ACHN (cell line): ENCODE measurements at places on chromosomes 7 and 10.

- no peak for DNase-seq
These were observed 58.3 kb downstream of the ST7 start for GRCh38 chr7:117011419-117012260.

DNA sequence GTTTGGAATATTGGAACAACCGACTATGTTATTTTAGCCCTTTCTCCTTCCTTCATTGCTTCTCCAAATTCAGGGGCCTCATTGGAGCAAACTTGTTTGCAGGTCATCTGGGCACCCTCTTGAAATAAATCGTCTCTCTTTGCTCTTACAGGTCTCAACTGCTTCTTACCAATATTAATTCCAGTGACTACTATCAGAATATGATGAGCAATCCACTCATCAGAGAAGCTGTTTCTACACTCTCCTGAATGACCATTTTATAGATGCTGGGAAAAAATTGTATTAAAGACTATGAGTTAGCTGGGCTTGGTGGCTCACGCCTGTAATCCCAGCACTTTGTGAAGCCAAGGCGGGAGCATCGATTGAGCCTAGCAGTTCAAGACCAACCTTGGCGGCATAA lies 12.5 kb upstream of the HNRNPF start:
- no peak for DNase-seq

DNA sequence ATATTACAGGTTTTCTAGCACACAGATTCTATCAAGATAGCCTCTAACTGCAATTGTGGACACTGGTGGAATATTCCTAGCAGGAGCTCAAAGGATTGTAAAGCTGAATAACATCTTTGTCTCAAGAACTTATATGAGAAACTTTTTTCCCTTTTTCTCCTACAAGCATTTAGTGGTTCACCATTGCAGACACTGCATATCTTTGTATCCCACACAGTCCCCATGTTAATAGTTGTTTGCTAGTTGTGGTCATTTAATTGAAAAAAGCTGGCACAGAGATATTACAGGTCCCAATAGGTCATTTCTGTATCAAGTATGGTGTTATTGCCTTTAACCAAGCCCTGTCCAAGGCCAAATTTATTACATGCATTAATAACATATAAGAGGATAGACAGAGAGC lies 226.2 kb upstream of the TCF7L2 start:
- no peak for DNase-seq

GRCh38 chr7:102842284-102842683 lies 70.5 kb upstream of the LRRC17 start:
- no peak for DNase-seq

DNA sequence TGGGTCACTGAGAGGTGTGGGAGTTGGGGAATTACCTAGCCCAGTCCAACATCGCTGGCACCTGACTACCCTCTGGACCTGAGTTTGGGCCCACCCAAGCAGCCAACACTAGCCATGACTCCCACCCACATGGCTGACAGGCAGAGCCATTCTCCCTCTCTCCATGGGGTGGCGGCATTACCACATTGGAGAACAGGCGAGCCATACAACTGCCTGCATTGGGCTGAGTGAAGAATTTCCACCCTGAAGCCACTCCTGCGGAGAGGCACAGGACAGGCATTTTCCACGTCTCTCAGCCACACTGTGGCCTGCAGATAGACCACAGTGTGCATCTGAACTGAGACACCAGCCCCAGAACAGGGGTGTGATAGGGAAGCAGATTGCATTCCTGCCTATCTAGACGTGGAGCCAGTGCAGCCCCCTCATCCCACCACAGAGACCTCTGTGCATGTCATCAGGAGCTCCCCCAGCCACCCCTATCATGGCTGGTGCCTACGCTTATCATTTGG lies 58.2 kb upstream of the ANTXRL start:
- DNase-seq, result peak; percentile 69

DNA sequence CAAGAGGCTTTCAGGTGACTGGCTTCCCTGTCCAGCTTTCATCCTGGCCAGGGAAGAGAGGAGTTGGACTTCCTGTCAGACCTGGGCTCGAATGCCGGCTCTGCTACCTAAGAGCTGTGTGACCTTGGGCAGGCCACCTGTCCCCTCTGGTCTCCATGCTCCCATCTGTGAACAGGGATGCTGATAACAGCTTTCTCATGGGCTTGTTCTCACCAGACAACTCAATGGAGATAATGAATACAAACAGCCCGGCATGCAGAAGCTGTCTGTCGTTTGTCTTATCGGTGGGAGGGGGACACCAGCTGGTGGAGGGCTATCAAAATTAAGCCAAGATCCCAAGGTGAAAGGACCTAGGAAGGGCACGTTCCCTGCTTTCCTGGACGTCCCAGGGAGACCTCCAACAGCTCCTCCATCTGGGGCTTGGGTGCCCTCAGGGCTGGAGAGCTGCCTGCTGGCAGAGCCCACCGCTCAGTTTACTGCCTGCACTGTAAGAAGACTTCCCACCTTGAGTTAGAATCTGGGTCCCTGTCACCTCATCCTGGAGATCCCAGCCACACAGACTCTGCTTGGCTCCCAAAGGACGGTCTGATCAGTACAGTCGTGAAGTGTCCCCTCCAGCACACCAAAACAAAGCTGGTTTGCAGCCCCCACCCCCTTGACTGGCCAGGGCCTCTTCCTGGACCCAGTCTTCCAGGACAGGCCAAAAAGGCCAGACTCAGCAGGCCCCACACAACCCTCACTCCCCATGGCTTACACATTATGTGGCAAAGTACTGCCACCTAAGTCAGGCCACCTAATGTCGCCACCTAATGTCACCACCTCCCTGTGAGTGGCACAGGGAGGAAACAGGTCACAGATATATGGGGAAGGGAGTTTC lies 40.9 kb downstream of the PPIF start:
- no peak for DNase-seq

DNA sequence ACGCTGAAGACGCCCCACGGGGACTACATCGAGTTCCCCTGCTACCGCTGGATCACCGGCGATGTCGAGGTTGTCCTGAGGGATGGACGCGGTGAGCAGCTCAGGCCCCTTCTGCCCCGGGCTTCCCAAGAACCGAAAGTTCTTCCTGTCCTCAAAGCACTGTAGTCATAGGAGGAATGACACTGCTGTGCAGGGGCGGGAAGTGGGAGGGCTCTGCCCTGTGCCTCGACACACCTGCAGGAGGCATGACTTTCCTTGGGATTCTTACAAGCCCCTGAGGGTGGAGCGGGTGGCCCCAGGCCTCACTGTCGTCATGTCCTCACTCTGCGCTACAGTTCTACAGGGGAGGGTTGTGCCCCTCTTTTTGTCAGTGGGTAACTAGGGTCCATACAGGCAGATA lies 8.6 kb downstream of the ALOX5 start:
- no peak for DNase-seq

- no peak for DNase-seq
These were observed 755.4 kb downstream of the KCNMA1 start for GRCh38 chr10:76882245-76882644.

GRCh38 chr10:52741851-52742250 lies 30.7 kb downstream of the MBL2 start:
- DNase-seq, result no peak

DNA sequence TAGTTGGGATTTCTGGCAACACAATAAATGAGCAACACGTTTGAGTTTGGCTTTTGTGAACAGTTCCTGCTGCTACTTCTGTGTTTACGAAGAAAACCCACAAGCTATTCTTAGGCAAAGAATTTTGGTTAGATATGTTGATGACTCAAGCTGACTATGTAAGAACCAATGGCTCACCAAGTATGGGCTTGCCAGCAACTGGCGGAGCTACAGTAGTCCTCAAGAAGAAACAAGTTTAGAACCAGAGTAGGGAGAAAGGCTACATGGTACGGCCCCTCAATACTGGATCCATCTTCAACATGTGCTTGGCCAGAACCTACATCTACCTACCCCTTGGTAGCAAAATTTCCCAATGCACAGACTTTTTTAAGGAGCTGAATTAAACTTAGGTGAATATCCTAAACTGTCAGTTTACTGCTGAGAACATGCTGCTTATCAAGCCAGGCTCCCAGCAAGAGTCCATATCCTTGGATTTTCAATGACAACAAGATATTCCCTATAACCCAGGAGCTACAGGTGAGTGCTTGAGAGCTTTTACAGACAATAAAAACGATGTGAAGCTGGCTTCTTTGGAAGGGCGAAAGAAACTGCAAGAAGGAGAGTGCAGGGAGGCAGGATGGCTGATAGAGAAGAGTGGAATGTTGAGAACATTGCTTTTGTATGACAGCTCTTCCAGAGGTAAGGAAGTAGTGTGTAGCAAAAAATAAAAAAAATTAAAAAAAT lies 74.3 kb upstream of the ASAH2 start:
- peak; percentile 89 for DNase-seq

DNA sequence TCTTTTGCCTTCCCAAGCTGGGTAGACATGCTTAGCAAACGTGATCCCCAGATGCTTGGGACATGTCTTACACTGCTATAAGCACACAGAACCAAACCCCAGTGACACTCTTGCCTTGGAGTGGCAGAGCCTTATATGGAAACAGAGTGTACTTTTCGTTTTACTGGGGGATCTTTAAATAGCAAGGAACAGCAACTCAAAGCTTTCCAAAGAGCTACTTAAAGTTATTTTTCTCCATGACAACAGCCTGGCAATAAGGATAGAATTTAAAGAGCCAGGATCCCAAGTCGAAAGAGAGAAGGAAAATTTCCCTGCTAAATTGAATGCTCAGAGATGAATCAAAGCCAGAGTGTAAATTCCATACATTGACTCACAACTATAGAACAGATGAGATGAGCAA lies 67.8 kb downstream of the ZNF365 start:
- DNase-seq, result no peak

DNA sequence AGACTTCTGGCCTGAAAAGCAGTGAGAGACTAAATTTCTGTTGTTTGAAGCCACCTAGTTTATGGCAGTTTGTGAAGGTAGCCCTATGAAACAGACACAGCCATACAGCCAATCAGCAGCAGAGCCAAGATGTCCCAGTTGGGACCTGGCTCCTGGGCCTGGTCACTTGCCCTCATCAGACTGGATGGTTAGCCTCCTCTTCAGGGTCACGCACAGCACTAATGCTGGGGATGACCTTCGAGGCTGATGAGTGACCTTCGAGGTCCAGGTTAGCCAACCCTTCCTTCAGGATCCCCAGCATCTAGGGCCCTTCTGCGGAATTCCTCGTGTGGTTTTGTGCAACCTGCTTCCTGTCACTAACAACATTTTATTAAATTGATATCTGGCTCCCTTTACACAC lies 229.7 kb downstream of the FANK1 start:
- no peak for DNase-seq

DNA sequence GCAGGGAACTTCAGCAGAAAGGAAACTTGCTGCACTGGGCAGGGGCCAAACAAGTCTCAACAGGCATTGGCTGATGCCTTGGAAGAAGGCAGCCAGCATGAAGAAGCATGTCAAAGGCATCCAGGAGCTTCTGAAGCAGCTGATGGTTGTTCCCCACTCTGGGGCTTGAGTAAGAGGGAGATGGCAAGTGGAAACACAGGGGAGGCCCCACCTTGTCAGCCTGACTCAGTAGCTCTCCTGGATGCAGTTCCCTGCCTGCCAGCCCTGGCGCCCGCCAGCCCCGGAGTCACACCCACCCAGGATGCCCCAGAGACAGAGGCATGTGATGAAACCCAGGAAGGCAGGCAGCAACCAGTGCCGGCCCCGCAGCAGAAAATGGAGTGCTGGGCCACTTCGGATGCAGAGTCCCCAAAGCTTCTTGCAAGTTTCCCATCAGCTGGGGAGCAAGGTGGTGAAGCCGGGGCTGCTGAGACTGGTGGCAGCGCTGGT lies 96.5 kb downstream of the TACC2 start:
- no peak for DNase-seq

DNA sequence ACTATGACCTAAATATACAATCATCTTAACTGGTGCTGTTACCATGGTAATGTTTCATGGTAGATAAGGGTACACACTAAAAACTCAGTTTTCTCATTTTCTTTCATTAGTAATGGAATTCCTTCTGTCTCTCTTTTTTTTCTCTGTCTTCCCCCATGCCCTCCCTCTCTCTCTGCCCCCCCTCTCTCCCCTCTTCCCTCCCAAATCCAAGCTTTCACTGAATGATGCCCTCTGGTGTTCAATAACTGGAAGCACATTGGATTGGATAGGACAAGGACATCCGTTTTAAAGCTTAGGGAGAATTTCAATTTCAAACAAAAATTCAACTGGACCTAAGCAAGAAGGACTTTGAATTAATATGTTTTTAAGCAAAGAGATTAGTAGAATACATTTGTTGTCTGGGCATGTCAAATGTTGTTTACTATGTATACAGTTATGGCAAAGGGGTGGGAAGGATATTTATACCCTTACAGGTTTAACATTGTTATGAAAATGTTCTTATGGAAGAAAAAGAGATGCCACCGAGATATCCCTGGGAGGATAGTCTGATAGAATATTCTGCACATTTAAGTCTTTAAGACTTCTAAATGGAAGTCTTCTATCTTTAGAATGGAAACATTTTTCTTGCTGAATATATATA lies 6.1 kb downstream of the CHRM2 start:
- DNase-seq, result peak; percentile 65

GRCh38 chr10:121158988-121159579 lies 307.9 kb downstream of the WDR11 start:
- DNase-seq, result no peak

- DNase-seq, result no peak
These were observed 99.0 kb downstream of the DYNC2I1 start for GRCh38 chr7:158955146-158955870.

DNA sequence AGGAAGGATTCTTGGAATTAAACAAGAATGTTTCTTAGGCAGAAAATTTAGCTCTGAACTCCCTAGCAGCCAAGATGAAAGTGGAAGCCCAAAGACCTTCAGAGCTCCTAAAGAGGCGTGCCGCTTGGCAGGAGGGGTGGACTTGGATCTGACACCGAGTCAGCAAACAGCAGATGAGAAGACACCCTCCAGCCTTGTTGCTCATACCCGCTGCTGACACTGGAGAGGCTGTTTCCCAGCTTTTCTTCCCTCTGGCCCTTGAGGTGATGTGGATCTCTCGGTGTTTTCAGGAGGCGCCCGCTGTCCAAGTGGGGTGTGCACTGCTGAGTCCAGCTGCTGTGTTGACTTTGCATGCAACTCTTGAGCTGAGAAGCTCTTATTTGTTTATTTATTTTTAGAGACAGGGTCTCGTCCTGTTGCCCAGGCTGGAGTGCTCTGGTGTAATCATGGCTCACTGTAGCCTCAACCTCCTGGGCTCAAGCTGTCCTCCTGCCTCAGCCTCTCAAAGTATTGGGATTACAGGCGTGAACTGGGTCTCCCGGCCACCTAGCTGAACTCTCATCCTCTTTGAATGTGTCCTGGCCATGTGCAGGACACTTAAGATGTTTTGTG lies 21.5 kb downstream of the SLC18A2 start:
- no peak for DNase-seq

GRCh38 chr7:13656330-13656729 lies 333.1 kb downstream of the ETV1 start:
- DNase-seq, result no peak

DNA sequence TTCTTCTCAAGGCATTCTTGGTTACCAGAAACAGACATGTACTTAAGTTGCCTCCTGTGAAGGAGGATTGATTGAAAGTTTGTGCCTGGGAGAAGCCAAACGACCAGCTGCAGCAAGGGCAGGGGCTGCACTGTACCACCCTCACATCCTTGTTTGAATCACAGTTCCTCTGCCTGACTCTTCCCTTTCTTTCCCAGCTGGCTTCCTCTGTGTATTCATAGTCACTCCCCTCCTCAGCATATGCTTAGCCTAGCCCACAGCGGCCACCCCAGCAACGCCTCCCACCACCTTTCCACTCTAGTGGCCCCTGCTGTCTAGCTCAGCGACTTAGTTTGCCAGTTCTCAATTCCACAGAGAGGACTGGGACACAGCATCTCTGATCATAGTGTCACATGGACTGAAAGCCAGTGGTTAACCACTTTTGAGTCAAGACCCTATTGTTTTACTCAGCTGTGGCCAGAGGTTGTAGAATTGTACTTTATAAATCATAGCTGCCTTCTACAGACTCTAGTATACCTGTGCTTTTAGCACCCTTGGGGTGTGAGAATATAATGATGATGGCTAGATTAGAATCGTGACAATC lies 643.0 kb downstream of the SUGCT start:
- DNase-seq, result no peak
